ENCODE measurements at places on chromosomes 1 and 21. TPM values are rescaled to one million over a fixed set of nuclear protein-coding genes. Genes with fewer than 3 reads are reported as not detected.

FAM151A gene
- total RNA-seq = not detected

PRELP gene
- not detected for total RNA-seq

STYXL2 gene
- total RNA-seq = not detected

LEFTY2 gene
- not detected for total RNA-seq

LYPLA2 gene
- 41.9 TPM for total RNA-seq

LCA5L gene
- 3.2 TPM for total RNA-seq

CFHR1 gene
- not detected for total RNA-seq

HSPB7 gene
- under 0.01 TPM for total RNA-seq

OLIG2 gene
- not detected for total RNA-seq

KCNK1 gene
- total RNA-seq = 25.8 TPM

S100A2 gene
- 804 TPM for total RNA-seq

GRCh38 chr1:22266141-22266540 is 123.2 kb upstream of the WNT4 start:
- no peak for DNase-seq

GRCh38 chr1:205704903-205705302 is 24.6 kb upstream of the SLC45A3 start:
- no peak for DNase-seq

- DNase-seq = no peak
These were observed 154.4 kb downstream of the SETD4 start for GRCh38 chr21:35905963-35906345.

- no peak for DNase-seq
These were observed 545.2 kb downstream of the MRPL39 start for GRCh38 chr21:25062061-25062460.

DNA sequence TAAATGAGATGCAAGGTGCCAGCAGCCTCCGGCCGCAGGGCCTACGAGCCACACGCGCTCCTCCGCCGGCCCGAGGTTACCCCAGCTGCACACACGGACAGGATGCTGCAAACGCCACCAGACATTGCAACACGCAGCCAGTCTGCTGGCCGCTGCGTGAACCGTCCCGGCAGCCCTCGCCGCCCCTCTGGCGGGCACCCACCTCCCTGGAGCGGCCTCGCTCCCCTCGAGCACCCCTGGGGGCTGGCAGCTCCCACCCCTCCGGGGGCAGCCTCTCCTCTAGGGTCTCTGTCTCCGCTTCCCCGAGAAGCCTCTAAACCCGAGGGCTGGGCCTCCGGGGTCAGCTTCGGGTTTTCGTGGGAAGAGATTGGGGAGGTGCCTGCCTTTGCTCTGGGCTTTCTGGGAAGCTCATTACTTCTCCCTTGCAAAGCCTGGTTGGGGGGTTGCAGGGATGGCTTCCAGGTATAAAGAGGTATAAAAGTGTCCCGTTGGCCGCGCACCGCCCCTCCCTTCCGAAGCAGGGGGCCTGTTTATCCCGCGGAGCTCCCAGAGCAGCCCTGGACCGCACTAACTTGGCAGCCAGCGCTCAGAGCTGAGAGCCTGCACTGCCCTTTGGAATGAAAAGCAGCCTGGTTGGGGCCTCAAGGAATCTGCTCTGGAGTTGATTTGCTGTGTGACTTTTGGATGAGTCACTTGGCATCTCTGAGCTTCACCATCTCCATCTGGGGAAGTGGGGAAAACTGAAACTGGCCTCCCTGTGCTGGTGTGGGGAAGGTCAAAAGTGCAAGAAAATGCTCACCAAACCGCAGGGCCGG is 21.8 kb downstream of the DHRS3 start:
- peak; percentile 72 for DNase-seq

DNA sequence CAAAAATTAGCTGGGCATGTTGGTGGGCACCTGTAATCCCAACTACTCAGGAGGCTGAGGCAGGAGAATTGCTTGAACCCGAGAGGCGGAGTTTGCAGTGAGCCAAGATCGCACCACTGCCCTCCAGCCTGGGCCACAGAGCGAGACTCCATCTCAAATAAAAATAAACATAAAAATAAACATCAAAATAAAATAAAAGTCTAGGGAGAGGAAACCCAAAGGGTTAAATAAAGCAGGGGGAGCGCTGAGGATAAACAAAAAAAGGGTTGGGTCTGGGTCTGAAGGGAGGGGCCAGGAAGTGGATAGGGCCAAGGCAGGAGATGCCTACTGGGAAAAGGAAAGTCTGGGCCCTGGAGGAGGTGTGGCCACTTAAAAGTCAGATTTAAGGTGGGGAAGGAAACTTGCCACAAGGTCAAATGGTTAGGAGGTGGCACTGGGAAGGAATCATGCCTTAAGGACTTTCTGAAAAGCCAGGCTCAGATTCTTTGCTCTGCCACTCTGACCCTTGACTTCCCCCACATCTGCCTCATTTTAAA is 150.0 kb downstream of the ADSS2 start:
- DNase-seq = no peak

DNA sequence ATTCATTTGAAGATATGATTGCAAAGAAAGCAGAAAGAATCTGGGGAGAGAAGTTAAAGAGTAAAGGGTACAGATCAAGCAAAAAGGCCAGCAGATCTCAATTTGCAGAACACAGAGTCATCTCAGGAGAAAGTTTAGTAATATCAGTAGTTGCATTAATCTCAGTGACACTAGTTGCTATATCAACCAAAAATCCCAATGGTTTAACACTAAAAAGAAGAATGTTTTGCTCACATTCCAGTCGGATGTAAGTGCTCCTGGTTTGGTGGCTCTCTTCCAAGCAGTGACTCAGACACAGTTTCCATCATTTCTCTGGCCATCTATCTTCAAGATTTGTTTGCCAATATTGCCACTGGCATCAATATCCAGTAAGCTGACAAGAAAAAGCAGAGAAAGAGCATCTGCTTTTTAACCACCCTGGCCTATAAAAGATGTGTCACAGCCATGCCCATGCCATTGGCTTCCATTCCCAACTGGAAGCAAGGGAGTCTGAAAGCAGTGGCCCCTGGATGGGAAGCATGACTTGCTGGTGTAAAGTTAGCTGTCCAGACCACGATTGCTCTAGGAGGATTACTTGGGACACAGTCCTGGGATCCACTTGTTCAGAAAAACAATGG is 45.5 kb upstream of the AIM2 start:
- DNase-seq = peak; percentile 63

GRCh38 chr1:35345439-35345981 is 77.0 kb downstream of the ZMYM4 start:
- peak; percentile 70 for DNase-seq

GRCh38 chr1:31410871-31411270 is 2.1 kb upstream of the SERINC2 start:
- no peak for DNase-seq

GRCh38 chr1:93362237-93362636 is 16.5 kb downstream of the DR1 start:
- no peak for DNase-seq

GRCh38 chr1:152020849-152021248 is 16.0 kb downstream of the S100A11 start:
- no peak for DNase-seq

DNA sequence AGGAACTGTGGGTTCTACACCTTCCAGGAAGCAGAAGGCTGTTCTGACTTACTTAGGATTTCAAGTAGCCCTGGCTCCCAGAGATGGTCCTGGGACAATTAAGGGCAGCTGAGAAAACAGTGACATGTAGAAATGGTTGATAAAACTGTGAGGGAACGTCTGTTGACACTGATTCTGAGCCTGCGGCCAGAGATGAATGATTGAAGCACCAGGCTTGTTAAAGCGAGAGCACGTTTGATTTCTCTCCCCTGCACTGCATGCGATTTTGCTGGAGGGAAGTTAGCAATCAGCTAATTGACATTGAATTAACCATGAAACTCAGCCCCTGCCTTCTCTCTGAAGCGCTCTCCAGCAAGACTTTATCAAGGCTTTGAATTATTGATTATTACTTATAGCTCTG is 29.9 kb upstream of the POU3F1 start:
- DNase-seq = no peak

DNA sequence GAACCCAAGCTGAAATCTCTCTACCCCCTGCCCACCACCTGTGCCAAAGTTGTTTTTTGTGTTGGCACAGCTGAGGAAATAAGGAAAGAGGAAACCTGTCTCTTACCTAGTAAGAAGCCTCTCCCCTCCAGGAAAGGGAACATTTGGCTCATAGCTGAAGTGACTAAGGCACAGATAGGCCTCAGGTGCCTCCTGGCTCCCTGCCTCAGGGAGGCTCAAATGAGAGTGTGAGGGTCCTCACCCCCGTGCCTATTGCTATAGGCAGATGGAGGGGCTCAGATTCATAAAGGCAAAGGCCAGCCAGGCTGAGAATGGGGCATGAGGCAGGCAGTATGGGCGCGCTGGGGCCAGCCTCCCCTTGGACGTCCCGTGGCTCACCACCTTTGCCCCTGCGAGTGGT is 7.4 kb downstream of the SLC30A2 start:
- peak; percentile 8 for DNase-seq

GRCh38 chr1:211514030-211514754 is 22.2 kb upstream of the RD3 start:
- peak; percentile 81 for DNase-seq

DNA sequence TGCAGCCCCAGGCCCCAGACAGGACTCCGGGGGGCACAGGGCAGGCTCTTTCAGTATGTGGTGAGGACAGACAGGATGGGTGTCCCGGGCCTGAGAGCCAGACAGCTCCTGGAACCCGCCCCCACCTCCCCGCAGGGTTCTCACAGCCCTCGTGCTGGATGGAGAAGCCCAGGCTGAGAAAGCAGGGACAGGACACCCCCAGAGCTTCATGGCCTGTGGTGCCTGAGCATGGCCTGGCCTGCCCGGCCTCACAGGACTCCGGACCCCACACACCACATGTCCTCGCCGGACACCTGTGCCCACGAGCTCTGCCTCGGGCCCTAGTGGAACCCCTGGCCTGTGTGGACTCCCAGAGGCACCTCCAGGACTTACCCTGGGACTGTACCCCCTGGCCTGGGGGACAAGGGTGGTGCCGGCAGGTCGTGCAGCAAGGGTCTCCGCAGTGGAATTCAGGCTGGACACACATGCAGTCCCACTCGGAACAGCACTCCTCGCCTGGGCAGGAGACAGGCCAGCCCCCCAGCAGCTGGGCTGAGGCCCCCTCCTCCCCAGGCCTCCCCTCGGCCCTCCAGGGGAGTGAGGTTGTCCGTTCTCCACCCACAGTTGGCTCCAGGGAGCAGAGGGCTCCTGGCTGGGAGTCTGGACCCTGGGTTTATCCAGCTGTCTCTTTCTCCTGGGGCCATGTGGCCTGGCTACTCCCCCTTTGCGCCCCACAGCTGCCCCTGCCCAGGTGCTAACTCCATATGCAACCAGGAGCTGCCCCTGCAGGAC is 1.2 kb downstream of the TNFRSF18 start:
- DNase-seq = no peak

- DNase-seq = peak; percentile 74
These were observed 78.4 kb upstream of the LRRN2 start for GRCh38 chr1:204763773-204764427.

GRCh38 chr1:209542585-209542984 is 40.9 kb upstream of the CAMK1G start:
- peak; percentile 99 for DNase-seq

GRCh38 chr1:59332983-59333382 is 36.1 kb downstream of the FGGY start:
- peak; percentile 79 for DNase-seq

DNA sequence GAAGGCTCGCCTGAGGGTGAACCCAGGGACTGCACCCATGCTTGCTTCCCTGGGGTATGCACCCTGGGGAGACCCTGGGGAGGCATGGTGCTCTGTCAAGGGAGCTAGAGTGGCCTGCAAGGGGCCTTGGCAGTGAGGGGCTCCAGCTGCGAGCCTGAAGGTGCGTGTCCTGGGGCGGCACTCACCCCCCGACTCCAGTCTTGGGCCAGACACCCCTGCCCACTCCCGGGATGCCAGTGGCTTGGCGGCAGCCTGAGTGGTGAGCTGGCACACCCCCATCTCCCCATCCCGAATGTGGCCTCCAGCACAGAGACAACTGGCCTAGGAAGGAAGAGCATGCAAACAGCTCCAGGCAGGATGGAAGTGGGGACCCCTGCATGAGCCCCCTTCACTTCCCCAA is 2.6 kb downstream of the SUMO3 start:
- DNase-seq = no peak

DNA sequence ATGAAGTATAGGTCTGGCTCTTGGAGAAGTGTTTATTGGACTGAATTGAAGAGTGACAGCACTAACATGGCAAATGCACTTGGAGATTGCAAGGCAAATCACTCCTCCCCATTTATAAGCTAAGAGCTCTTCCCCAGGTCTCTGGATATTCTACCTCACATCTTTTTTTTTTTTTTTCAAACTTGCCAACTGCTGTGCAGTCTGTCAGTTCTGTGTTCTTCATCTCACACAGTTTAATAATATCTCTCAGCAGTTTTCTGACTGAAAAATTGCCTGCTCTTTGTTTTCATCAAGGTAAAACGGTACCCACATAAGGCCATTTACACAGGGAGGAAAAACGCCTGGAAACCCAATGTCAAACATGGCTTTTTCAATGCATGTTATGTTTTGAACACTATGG is 186.1 kb upstream of the B3GALT2 start:
- no peak for DNase-seq

GRCh38 chr1:163213626-163214025 is 10.9 kb upstream of the RGS5 start:
- DNase-seq = peak; percentile 31

- DNase-seq = no peak
These were observed 179.7 kb upstream of the C1orf174 start for GRCh38 chr1:4079815-4080214.

DNA sequence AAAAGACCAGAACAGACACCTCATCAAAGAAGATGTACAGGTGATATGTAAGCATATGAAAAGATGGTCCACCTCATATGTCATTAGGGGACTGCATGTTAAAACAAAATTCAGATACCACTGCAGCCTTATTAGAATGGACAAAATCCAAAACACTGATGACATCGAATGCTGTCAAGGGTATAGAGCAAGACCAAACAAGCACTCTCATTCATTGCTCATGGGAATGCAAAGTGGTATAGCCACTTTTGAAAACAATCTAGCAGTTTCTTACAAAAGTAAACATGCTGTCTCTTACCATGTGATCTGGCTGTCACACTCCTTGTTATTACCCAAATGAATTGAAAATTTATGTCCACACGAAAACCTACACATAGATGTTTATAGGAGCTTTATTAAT is 426.6 kb upstream of the ESRRG start:
- peak; percentile 82 for DNase-seq

GRCh38 chr1:195550071-195550862 is 1058.0 kb downstream of the KCNT2 start:
- DNase-seq = peak; percentile 4

DNA sequence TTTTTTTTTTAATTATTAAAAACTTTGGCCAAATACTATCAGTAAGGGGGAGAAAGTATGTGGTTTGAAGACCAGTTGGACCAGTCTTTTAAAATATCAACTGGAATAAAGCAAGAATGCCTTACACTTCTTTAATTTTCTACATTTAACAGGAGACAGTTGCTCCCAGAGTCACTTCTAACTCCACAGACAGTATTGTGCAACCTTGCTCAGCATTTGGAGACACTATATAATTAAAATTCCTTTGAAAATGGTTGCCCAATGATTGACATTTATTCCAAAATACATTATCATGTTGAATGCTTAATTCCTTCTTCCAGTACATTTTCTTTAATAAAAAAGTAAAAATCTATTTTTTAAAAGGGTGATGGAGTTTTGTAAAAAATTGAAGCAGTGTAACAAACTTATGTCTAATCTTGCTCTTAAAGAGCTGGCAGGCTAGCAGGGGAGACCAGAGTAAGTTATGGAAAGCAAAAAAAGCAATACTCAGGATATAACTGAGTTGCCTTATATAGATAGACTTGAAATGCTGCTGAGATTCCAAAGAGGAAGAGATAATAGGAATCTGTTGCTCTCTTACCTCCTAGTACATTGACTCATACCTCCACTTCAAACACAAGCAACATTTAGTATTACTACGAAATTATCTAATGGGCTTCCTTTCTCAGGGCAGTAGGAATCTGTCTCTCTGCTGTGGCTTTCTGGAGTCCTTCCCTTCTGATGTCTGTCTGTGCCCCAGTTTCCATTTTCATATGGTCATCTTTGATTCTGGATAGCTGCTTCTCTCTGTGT is 69.7 kb upstream of the RGL1 start:
- no peak for DNase-seq
